ENCODE measurements at places on chromosomes 4 and X.

DNA sequence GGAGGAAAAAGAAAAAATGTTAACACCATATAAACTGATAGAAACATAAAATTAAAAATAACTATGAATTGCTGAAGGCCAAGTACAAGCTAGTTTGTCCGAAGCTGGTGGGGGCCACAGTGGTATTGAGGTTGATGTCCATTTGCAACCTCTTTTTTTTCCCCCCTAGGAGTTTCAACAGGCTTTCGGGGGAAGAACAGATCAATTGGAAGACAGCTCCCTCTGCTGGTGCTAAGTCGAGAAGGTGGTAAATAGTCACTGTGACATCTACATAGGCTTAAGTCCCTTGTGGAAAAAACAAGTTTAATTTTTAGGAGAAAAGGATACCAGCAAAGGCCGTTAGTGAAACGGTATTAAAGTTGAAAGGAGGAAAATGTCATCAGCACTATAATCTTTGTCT, 115.7 kb upstream of the ZXDA start:
- DNase-seq, result no peak

DNA sequence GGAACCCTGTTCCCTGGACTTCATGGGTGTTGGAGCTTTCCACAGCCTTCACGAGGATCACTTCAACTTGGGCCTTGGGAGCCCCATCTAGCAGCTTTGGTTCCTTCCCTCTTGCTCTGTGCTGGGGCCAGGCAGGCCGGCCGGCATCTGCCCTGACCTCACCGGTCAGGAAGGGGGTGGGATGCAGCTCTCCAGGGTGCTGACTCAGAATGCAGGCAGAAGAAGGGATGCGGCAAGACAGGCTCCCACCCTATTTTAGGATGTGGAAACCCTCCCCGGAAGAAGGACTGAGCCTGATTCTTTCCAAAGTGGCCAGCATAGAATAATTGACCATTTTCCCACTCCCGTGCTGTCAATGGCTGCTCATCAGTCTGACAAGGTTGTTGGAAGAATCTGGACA, 47.1 kb downstream of the FHDC1 start:
- DNase-seq, result no peak

DNA sequence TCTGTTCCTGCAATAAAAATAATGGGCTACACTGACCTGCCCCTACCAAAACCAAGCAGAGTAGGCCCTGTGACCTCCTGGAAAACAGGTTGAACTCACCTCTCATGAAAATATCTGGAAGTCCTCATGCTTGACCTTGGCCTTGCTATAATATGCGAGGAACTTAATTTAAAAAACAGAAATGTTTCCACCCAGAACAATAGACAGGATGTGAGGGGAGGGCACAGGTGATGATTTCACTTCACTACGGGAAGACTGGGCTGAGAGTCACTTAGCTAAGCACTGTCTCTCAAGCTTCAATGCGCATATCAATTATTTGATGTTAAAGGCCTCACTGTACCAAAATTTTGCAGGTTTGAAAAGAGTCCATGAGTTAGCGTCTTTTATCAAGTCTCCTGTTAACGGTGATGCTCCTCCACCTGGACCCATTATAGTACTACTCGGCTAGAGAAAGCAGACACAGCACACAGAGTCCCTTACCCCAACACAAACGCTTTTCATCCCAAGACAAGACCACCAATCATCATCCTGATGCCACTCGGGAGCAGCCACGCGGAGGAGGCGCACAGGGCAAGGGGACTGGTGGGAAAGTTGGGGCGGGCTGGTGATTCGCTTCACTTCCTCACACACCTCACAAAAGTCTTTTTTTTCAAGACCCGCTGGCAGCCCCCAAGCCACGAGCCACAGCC, 25.9 kb downstream of the ZNF721 start:
- DNase-seq, result no peak

- DNase-seq, result no peak
Observed at GRCh38 chr4:53453385-53453784, 75.9 kb downstream of the FIP1L1 start.

DNA sequence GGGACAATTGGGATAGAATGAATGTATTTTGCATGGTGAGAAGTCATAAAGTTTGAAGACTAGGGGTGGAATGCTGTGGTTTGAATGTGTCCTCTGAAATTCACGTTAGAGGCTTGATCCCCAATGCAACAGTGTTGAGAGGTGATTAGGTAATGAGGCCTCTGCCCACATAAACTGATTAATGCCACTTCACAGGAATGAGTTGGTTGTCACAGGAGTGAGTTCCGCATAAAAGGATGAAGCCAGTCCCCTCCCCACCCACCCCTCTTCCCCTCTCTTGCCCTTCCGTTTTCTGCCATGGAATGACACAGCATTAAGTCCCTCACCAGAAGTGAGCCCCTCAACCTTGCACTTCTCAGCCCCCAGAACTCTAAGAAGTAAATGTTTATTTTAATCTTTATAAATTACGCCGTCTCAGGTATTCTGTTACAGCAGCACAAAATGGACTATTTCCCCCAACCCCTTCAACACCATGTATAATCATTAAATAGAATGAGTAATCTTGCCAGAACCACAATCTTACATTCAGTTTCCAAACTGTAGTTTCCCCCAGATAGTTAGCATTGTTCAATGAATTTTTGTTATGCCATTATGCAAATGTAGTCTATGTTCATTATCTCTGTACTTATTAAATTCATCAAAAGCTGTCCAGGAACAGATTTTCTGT, 5.5 kb upstream of the MMAA start:
- DNase-seq, result no peak

- no peak for DNase-seq
Observed at GRCh38 chr4:128830906-128831503, 21.5 kb downstream of the JADE1 start.

DNA sequence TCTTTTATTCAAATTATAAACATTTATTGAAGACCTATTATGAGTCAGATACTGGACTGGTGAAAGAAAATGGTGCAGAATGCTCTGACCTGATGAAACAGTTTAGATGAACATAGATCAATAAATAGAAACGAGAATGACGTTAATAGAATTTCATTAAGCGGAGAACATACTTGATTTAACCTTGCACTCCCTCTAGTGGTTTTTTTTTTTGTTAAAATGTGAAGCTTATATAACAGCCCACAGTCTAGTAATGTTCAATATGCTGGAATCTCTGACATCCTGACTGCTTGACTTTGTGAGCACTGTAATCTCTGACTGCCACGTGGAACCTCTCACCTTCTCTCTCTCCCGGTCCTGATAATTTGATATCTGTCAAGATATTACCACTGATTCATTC, 32.3 kb downstream of the HDAC8 start:
- DNase-seq, result peak; percentile 23

DNA sequence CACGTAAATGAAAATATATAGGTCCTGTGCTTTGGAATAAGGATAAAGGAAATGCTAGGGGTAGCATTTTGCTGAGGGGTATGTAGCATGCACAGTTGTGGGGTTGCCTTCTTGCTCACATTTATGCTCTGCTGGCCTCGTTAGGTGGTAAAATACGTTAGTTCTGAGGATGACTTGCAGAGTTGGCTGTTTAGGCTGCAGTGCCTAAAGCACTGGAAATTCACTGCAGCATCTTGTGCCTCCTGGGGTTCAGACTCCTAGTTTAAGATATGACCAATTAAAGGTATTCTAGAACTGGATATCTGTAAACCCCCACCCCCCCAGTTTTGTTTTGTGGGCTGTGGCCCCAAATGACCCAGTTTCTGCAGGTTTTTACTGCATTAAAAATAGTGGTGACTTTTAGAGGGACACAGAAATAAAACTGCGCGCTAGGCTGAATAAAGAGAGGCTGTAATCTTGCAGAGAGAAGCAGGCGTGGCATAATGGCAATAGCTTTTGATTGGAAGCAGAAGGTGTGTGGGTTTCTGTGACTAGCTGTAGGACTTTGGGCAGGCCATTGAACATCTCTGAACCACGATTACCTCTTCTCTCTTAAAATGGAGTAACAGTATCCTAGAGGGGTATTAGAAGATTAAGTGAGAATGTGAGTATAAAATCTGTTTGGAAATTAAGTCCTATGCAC, 79.3 kb downstream of the REPS2 start:
- no peak for DNase-seq

GRCh38 chrX:20143561-20143960, 1.9 kb upstream of the EIF1AX start:
- DNase-seq, result no peak

DNA sequence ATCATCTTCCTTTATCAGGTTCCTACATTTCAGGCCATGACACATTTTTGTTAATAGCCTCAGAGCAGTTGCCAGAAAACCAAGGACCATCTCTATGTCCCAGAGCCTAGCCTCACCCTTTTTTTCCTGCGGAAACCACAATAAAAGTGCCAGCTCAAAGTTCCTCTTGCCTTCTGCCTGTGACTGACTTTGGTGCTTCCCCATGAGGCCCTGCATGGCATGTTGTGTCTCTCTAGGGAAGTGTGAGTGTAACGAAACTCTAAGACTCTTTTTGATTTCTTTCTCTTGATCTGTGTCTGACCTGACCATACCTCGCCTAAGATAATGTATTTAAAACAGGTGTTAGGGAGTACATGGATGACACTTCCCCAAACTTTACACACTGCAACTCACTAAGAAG, 642.3 kb upstream of the BOD1L1 start:
- DNase-seq, result no peak

DNA sequence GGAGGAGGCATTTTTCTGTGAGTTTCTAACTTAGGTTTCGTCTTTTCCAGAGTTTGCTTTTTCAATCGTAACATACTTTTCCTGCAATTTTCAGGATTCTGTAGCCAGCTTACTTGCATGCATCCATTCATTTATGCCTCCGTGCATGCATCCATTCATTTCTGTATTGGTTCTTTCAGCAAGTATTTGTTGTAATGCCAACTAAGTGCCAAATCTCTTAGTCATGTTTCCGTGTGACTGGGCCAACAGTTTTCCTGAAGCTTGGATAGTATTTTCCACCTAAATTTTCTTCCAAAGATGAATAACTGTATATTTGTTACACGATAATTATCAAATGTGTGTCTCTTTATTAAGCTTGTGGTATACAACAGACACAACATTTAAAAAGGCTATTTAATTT, 41.5 kb downstream of the CBLL2 start:
- peak; percentile 6 for DNase-seq

DNA sequence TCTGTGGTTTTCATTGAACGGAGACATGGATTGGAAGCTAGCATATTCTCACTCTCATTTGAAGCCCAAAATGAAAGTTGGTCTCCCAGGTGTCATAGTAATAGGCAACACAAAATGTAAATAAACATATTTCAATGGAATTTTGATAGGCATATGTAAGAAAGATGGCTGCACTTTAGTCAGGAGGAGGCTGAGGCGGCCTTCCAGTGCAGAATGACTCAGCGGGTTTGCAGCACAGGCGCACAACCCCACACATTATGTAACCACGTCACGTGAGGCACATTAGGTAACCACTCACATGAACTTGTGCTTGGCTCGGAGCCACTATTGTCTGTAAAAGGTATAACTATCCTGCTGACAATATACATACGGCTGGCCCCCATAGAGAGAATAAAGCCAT, 381.7 kb downstream of the GPAT3 start:
- no peak for DNase-seq

DNA sequence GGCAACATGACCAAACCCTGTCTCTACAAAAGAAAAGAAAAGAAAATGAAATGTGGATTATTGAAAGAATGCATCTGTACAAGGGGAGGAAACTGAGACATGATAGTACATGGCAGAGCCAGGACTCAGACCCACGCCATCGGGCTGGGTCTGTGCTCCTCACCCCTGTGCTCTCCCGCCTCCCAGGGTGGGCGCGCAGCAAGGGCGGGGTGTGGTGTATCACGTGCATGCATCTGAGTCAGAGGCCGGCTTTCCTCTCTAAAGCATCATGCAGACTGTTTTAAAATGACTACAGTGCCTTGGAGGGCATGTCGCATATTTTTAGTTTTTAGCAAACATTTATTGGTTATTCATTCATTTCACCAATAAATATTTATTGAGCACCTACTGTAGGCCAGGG, 47.8 kb downstream of the HTT-AS start:
- DNase-seq, result no peak

- peak; percentile 90 for DNase-seq
Observed at GRCh38 chr4:142091085-142091513, 454.7 kb downstream of the IL15 start.

DNA sequence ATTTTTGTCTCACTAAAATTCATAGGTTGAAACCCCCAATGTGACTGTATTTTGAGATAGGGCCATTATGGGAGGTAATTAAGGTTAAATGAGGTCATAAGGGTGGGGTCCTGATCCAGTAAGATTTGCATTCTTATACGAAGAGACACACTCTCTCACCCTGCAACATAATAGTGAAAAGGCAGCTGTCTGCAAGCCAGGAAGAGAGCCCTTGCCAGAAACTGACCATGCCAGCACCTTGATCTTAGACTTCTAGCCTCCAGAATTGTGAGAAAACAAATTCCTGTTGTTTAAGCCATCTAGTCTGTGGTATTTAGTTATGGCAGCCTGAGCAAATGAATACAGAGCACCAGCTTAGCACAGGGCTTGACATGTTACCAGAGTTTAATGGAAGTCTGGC, 17.5 kb upstream of the IGSF1 start:
- no peak for DNase-seq

- DNase-seq, result peak; percentile 63
Observed at GRCh38 chrX:119516157-119516702, 48.0 kb downstream of the SLC25A5 start.

GRCh38 chr4:81378386-81378785, 93.3 kb downstream of the RASGEF1B start:
- no peak for DNase-seq

DNA sequence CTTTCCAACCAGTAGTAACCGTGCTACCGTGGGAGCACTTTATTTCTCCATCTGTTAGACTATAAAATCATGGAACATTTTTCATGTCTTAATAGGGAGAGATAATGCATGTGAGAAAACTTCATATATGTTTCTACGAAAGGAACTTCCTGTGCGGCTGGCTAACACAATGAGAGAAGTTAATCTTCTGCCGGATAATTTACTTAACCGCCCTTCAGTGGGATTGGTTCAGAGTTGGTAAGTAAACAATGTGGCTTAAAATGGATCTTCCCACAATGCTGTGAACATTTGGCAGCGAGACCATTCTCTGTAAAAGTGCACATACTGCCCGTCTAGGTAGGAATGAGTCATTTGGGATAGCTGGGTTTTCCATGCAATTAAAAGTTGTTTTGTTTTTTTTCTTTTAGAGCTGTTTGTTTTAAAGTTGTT, 29.6 kb downstream of the PDK3 start:
- no peak for DNase-seq

- no peak for DNase-seq
Observed at GRCh38 chrX:31132821-31133241, 61.0 kb upstream of the FTHL17 start.

- no peak for DNase-seq
Observed at GRCh38 chr4:27429364-27429871, 568.8 kb downstream of the STIM2 start.

DNA sequence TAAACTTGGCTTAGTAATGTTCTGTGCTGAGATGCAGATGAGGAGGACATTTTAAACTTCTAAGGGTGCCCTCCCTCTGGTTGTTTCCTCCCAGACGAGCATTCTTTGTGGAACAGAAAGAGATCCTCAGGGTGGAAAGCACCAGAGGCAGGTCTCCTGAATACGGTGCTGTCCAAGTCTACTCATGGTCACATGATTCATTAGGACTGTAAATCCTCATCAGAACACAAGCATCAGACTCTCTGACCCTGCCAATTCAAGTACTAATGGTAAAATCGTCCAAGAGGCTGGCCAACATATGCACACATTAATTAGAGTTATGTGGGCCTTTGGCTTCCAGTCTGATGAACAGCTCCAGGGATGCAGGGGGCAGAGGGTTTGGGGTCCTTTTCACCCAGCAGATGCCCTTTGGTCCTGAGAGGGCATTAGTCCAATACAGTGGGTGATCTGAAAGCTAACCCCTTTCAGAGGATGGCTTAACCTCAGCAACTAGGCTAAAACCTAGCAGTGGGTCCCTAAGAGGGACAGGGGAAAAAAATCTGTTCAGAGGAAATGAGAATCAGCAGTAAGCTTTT, 18.2 kb downstream of the HAND2 start:
- no peak for DNase-seq
